ENCODE measurements at places on chromosomes 11 and 22.

GRCh38 chr22:26082866-26083265 is 86.4 kb upstream of the SEZ6L start:
- DNase-seq = no peak

GRCh38 chr22:42695294-42695693 is 25.4 kb downstream of the A4GALT start:
- peak; percentile 60 for DNase-seq

DNA sequence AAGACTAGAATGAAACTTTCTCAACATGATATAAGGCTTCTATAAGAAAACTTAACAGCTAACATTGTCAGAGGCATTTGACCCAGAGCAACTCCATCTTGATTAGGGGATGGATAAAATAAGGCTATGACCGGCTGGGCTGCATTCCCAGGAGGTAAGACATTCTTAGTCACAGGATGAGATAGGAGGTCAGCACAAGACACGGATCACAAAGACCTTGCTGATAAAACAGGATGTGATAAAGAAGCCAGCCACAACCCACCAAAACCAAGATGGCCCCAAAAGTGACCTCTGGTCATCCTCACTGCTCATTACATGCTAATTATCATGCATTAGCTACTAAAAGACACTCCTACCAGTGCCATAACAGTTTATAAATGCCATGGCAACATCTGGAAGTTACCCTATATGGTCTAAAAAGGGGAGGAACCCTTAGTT is 135.2 kb downstream of the TTC28 start:
- no peak for DNase-seq

GRCh38 chr11:68449951-68450350 is 10.6 kb upstream of the PPP6R3 start:
- DNase-seq = no peak

Data from muscle of leg (tissue), 16 donors.